ENCODE measurements at places on chromosomes 2 and 18.
A peak's percentile ranks its signal among the peaks of the same experiment; 100 is the strongest.

GRCh38 chr2:9032121-9032520, 28.6 kb upstream of the MBOAT2 start:
- no peak for DNase-seq

- no peak for DNase-seq
Observed at GRCh38 chr2:31108561-31109286, 29.5 kb downstream of the GALNT14 start.

GRCh38 chr2:195633974-195634373, 23.1 kb upstream of the SLC39A10 start:
- DNase-seq = no peak

DNA sequence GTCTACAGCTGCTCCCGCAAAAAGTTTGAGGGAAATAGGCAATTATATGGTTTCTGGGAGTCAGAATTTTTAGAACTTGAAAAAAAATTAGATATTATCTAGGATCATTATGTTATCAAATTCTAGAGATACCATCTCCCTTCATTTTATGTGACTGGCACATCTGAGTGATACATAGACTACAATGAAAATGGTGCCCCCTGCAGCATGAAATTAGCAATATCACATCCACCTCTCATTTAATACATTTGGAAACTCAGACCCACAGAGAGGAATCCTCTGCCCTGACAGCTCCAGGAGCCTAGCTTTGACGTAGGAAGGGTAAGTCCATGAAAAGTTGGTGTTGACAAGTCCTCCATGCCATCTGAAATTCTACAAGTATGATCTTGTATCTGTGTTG, 381.6 kb downstream of the SUCLG1 start:
- no peak for DNase-seq

GRCh38 chr18:305003-305501, 37.2 kb upstream of the THOC1 start:
- no peak for DNase-seq

GRCh38 chr2:213932-214693, 49.7 kb downstream of the SH3YL1 start:
- no peak for DNase-seq

GRCh38 chr18:5744659-5745058, 150.7 kb downstream of the TMEM200C start:
- no peak for DNase-seq

DNA sequence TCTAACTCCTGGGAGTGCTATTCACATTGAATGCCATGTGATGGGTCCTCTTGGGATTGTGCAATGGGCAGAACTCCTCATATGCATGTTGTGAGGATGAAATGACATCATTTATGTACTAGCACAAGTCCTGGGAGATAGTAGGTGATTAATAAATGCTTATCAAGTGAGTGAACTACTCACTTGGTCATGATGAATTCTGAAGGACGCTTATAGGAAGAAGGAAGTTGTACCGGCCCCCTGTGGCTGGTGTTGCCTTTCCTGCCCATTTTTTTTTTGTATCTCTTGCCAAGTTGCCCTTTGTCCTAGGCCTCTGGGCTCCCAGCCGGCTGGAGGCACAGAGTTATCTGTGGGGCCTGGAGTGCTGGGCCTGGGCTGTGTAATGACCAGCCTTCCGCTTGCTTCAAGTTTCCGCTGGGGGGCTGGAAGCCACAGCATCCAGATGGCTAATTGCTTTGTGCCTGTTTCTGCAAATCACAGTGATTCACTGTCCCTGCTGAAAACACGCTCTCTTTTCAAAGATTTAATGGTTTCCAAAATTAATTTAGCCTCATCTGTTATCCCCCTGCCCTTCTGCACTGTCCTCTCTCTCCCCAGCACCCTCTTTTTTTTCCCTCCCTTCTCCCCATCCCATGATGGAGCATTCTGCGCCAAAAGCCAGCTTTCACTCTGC, 33.7 kb upstream of the MRPL33 start:
- peak; percentile 60 for DNase-seq

DNA sequence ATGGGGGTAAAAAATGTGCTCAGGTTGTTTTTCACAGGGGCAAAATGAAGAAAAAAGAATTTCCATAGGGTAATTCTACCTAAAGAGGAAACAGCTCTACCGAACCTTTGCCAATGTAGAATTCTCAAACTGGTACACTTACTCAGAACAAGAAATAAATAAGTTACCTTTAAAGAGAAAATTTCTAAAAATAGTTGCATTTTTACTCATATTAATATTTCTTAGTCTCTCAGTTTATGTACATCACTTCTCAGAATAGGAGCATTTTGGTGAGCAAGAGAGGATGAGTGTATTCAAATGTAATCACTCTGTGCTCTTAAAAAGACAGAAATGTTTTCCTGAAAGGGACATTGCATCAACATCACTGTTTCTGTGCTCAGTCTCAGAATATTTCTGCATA, 574.7 kb upstream of the SLC8A1 start:
- DNase-seq = no peak

- DNase-seq = no peak
Observed at GRCh38 chr2:215461836-215462532, 26.1 kb upstream of the FN1 start.

DNA sequence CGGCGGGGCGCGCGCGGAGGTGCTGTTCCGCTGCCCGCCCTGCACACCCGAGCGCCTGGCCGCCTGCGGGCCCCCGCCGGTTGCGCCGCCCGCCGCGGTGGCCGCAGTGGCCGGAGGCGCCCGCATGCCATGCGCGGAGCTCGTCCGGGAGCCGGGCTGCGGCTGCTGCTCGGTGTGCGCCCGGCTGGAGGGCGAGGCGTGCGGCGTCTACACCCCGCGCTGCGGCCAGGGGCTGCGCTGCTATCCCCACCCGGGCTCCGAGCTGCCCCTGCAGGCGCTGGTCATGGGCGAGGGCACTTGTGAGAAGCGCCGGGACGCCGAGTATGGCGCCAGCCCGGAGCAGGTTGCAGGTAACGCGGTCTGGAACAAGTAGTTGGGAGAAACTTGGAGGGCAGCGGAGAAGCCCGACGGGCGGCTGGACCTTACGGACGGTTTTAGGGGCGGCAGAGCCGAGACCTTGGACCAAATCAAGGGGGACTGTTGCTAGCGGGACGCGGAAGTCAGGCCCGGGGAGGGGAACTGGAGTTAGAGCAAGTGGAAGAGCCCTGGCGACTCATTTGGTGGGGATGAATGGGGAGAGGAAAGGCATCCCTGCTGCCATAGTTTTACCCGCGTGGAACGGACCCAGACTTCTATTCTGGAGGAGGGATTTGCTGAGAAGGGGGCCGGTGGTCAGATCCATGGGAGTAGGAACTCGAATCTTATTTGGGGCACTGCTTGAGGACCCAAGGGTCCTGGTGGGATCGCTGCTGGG, 573 bp downstream of the IGFBP2 start:
- DNase-seq = no peak

- no peak for DNase-seq
Observed at GRCh38 chr2:41024816-41025215, 572.9 kb upstream of the SLC8A1 start.

DNA sequence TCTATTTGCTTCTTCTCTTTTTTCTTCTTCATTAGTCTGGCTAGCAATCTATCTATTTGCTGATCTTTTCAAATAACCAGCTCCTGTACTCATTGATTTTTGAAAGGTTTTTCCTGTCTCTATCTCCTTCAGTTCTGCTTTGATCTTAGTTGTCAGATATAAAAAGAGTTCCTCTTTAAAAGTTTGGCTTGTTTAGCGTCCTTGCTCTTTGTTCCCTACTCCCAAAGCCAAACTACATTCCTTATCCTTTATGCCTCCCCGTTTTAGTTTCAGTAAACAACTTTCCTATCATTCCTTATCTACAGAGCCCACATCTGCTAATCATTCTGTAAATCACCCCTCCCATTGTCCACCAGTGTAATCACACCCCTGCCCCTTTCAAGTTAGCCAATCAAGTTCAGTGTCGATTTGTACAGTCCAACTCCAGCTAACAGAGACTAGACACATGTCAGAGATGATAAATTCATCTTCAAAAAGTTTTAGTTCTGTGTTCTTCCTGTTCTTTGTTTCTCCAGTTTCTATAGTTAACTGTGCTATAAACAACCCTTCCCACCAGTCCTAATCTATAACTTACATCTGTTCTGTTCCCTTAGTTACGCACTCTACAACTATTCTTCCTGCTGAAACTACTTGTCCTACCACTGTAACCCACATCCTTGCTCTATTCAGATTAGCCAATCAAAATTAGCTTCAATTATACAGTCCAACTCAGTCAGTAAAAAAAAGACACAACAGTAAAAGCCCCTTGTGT, 44.4 kb downstream of the TFPI start:
- DNase-seq = no peak

- no peak for DNase-seq
Observed at GRCh38 chr2:231037731-231038482, 584 bp downstream of the C2orf72 start.

DNA sequence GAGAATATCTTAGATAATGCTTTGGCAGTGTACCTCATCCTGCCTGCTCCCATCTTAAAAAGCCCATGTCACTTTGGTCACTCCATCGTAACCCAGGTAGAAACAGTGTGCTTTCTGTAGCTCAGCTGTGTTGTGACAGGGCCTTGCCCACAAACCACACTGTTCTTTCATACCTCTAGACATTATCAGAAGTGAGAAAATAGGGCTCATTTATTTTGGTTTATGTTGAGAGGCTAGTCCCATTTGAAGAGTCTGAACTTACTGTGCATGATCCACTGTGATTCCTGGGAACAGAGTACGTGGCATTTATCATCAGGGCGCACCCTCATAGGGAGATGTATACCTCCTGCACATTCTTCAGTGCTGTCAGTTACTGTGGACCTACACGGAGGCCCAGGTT, 69.7 kb downstream of the FEZ2 start:
- DNase-seq = no peak

GRCh38 chr2:85244828-85245227, 83.0 kb downstream of the TGOLN2 start:
- no peak for DNase-seq

DNA sequence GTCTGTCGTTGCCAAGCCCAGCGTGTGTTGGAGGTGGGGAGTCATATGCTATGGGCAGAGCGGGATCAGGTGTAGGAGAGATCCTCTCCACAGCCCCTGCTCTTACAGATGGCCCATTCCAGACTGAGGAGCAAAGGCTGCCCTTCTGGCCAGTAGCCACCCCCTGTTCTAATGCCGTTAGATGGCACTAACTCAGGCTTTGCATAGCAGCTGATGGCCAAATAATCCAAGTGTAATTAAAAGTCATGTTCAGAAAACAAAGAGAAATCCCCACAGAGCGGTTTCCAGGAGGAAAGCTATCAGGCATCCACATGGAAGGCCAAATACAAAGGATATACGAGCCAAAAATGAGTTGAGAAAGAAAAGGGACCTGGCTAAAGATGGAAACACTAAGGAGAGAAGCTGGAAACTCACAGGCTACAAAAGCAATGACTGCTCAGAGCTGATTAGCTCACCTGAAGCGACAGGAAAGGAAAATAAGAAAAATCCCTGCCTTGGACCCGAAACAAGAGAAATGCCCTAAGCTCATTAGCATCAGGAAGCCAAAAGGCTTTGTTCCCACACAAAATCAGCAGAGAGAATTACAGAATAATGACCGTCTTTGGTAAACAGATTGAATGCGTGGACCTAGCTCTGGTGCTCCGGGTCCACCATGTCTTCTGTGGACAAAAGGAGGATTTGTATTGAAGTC, 1002.4 kb upstream of the KLHL29 start:
- no peak for DNase-seq

- no peak for DNase-seq
Observed at GRCh38 chr18:8301427-8302172, 307.6 kb upstream of the RAB12 start.

- no peak for DNase-seq
Observed at GRCh38 chr2:231541645-231542044, 11.4 kb upstream of the NMUR1 start.

- no peak for DNase-seq
Observed at GRCh38 chr18:26649193-26649543, 100.8 kb upstream of the KCTD1 start.

DNA sequence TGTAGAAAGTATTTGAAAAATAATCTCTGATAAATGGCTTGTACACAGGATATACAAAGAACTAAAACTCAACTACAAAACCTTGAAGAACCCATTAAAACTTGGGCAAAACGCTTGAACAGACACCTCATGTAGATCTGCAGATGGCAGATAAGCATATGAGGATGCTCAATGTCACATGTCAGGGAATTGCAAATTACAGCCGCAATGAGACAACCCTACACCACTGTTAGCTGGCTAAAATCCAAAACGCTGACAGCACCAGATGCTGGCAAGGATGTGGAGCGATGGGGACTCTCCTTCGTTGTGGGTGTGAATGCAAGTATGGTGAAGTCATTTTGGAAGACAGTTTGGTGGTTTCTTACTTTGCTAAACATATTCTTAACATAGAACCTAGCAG, 53.7 kb downstream of the SNTG2 start:
- DNase-seq = no peak

DNA sequence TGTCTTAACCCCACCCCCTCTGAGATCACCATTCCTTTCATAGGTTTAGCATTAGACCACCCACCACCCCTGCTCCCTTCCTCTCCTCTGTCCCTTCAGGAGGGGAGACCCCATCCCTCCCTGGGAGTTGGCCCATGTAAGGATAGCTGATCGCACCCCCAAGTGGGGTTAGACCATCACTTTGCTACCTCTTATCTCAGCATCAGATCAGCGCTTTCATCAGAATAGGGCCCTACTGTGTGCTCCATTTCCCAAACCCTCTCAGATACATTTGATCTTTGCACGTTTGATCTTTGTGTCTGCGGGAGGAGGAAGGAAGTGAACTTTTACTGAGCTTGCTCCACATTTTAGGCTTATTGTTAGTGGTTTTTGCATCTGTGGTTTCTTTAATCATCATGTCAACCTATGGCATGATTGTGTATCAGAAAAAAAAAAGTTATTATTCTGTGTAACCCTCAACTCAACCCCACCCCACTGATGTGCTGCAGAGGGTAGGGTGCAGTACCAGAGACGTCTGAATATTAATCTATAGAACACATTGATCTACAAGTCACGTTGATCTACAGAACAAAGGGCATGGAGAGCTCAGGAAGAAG, 81.2 kb downstream of the PDCL3 start:
- DNase-seq = no peak

- no peak for DNase-seq
Observed at GRCh38 chr2:100677611-100678185, 114.9 kb downstream of the PDCL3 start.

DNA sequence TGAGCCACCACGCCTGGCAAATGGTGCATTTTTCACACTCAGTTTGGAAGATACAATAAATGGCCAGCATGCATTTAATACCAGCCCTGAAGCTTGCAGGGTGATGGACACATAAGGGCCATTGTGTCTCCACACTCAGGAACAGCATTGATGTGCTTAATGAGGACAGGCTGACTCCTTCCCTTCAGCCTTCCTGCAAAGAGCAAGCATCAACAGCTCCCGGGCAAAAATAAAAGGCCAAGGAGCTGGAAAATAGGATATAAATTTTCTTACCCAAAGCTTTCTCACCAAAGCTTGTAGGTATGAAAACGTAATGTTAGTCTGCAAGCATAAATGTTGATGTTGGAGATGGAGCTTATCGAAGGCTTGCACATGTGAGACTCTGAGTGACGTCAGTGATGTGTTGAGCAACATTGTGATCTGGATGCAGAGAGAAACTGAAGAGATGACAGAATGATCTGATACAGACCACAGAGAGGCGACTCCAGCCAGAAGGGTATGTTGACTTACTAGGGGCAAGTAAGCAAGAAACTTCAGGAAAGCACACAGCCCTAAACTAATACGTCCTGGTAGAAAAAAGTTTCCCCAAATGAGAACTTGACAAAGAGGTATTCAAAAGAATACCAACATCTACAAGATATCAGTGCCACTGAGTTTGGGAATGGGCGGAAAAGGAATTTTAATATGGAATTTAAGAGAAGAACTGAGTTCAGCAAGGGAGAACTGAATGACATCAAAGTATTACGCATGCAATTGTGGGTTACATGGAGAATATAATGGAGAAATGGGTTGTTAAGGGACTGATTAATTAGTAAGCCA, 256.5 kb downstream of the TGIF1 start:
- DNase-seq = no peak

- DNase-seq = no peak
Observed at GRCh38 chr2:95346738-95347671, 49.9 kb downstream of the KCNIP3 start.
